Dermis blood vessel endothelial cell (primary cell): ENCODE measurements at places on chromosomes 2 and 18. TPM values are rescaled to one million over a fixed set of nuclear protein-coding genes. Genes with fewer than 3 reads are reported as not detected.

MBD2 gene
- 26.7 and 34.4 TPM in 2 replicates for total RNA-seq

BUB1 gene
- 14.5 and 62.7 TPM in 2 replicates for total RNA-seq

DSEL gene
- 9.2 and 10.6 TPM in 2 replicates for total RNA-seq

C2orf80 gene
- not detected in 2 replicates for total RNA-seq

- no peak for DNase-seq
These were observed 61.4 kb upstream of the IL1R1 start for GRCh38 chr2:102081243-102081522.

- no peak for DNase-seq
These were observed 3.0 kb upstream of the CD8A start for GRCh38 chr2:86793752-86794151.

DNA sequence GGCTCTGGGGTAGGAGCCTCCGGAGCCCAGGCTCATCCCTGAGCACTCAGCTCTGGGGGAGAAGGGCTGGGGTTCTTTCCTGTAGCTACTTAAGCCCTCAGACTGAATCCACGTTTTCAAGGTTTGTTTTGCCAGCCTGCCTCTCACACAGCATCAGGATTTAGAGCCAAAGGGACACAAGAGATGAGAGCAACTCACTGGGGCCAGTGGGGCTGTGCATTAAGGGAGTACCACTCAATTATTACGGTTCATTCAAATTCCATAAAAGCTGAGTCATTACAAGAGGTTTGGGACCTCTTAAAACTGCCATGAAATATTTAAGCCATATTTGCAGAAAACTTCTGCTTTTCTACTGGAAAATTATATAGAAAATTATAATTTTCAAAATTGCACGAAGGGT, 17.1 kb upstream of the SNED1 start:
- no peak for DNase-seq

- DNase-seq: no peak
These were observed 150.7 kb upstream of the SPRED2 start for GRCh38 chr2:65583061-65583460.
